ENCODE measurements at places on chromosomes 5 and 9.
A peak's percentile ranks its signal among the peaks of the same experiment; 100 is the strongest.

GRCh38 chr5:159452480-159453167, 122.3 kb upstream of the IL12B start:
- DNase-seq, result no peak

DNA sequence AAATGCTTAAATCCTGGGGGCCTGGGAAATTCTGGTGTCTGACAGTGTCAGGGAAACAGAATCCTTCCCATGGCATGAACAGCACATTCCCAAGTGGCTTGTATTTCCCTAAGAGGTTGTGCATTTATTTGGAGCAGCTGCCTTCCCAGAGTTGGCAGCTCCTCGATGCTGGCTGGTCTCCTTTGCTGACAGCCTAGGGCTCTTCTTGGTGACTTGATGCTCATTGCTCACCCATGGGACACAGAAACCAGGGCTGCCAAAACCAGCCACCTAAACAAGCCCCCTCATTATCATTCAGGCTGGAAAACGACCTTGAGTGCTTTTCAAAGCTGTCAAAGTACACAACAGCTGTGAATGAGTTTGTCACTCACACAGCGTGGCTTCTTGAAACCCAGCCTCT, 24.2 kb downstream of the ENHO start:
- DNase-seq, result no peak

DNA sequence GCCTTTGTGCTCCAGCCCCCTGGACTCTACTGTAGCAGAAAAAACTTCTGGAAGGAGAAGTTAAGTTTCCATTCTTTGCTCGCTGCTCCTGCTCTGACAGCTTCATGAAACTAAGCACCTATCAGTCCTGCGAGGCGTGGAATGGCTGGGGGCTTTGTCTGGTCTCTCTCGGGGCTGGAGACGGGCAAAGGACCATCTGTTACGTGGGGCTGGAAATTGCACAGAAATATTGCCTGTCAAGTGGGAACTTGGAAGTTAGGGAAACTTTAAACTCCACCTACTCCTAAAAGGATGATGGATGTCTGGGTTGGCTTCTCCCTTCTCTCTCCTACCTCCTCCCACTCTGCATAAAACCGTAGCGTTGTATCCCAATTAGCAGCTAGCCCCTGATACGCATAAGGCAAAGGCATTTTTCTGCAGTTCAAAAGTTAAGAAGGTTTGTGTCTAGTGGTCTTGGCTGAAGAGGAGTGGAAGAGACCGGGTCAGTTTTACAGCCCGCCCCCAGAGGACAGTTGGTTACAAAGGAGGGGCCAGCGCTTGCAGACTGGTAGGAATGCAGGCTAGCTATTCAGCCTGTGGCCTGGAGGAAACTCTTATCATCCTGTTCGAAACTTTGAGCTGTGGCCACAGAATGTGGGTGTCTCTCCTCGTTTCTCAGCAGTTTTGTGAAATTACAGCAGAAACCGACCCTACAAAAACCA, 1.3 kb downstream of the FBXL7 start:
- peak; percentile 86 for DNase-seq

DNA sequence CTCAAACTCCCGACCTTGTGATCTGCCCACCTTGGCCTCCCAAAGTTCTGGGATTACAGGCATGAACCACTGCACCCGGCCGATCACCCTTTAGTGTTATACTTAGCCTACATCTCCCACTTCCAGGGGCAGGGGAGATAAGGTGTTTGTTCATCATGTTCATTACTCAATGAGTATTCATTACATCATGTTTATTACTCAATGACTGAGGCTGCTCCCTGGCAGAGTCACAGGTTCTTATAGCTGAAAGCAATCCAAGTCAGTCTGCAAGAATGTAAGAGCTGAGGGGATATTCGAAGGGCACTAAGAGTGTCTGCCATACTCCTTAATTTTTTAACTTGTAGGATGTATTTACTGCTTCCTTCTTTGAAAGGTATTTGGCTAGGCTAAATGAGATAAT, 214.2 kb downstream of the SPATA31D1 start:
- DNase-seq, result no peak

DNA sequence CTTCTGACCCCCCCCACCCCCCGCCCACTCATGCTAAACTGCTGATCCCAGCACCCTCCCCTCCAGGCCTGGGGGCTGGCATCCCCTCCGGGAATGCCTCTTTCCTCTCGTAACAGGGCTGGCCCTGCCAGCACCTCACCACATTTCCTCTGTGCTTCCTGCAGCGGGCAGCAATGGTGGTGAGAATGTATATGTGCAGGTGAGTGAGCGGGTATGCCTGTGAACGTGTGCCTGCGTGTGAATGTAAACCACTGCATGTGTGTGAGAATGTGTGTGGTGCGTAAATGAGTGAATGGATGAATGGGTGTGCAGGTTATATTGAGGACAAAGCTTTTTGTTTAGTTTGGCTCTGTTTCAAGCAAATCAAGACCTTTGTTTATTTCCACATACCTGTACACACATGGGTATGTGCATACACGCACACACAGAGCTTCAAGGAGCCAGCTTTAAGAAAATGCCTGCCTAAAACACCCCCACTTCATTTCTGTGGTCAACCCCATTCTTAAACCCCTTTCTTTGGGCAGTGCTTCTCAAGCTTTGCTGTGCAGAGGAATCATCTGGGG, 95.7 kb upstream of the SHB start:
- DNase-seq, result no peak

DNA sequence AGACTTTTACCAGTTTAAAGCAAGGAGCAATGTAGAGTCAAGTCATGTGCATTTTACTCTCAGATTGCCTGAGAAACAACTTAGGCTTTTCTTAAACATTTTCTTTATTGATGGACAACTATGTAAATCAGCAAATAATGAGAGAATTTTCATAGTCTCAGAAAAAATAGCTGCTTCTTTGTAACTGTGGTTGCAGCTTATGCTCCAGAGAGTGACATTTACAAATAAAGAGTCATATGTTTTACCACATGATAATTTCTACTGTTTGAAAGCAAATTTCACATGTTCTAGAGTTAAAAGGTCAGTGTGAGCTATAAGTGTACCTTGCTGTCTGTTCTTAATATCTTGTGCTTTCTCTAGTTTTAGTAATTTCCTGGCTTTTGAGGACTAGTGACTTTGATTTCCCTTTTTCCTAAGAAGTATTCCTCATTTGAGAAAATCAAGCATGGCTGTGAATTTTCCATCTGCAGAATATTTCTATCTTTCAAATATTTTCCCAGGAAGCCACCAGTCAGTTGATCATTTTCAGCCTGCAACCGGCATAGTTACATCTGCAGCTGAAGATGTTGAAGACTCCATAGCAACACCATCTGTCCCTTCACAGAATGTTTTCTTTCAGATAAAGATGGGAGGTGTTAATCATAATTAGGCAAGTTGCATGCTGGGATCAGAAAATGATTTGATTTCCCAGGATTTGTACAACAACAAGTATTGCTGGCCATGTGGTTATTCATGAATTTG, 229.9 kb downstream of the SGCD start:
- DNase-seq, result no peak

DNA sequence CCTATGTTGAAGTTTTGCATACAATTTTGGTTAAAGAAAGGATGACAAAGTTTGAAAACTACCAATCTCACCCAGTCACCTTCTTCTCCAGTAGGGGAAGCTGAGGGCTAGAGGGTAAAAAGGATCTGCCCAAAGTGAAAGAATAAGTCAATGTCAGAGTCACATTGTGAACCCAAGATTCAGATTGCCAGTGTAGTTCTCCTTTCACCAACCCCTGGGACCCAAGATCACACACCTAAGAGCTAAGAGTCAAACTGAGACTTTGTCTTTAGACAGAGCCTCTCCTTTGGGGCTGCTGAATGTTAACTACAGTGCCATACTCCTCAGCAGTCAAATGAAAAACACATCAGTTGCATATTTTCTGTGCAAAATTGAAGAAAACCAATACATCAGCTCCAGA, 210.6 kb downstream of the ATP10B start:
- no peak for DNase-seq

GRCh38 chr9:12640016-12640587, 53.1 kb upstream of the TYRP1 start:
- no peak for DNase-seq

DNA sequence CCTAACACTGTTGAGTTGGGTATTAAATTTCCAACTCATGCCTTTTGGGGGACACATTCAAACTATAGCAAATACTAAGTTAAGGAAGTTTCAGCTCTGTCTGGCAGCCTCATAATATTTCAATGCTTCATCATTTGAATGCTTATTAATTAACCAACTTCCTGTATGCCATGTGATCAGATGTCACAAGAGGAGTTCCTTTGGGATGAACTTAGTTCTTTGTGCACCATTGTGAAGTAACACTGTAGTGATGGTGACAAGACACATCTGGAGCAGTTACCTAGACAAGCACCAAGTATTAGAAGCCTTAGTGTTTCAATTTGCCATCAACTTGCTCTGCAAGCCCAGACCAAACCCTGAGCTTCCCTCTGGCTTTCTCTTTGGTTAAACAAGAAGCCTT, 90.7 kb upstream of the IL12B start:
- no peak for DNase-seq

All from kidney (tissue), 22 donors.